ENCODE measurements at places on chromosomes 6 and 20.
A peak's percentile ranks its signal among the peaks of the same experiment; 100 is the strongest.

DNA sequence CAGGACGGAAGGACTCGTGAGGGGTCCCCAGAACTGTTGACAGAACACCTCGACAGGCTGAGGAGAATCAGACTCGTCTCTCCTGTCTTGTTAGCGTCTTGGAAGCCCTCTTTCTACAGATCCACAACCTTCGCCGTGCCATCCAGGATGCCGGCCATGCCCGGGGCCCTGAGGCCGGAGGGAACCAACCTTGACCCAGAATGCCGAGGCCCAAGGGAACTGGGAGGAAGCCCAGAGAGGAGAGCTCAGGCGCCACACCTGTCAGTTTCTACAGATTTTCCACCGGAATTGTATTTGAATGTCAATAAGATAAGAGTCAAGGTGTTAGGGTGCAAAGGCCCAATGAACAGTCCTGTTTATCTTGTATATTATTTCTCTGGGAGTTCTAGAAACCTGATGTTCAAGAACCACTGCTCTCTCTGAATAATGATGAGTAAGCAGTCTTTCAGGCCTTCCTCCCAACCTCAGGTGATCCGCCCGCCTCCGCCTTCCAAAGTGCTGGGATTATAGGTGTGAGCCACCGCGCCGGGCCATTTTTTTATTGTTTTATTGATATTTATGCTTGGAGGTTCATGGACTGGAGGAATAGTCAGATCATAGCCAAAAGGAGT is 799 bp upstream of the ME1 start:
- H3K27me3 ChIP-seq: no peaks in the 10 kb centered on the region
- no peaks in the 10 kb centered on the region for H3K4me1 ChIP-seq
- DNase-seq: no peak
- H3K27ac ChIP-seq: peak overlapping the region; percentile 68
- peak overlapping the region; percentile 79 for H3K4me3 ChIP-seq

DNA sequence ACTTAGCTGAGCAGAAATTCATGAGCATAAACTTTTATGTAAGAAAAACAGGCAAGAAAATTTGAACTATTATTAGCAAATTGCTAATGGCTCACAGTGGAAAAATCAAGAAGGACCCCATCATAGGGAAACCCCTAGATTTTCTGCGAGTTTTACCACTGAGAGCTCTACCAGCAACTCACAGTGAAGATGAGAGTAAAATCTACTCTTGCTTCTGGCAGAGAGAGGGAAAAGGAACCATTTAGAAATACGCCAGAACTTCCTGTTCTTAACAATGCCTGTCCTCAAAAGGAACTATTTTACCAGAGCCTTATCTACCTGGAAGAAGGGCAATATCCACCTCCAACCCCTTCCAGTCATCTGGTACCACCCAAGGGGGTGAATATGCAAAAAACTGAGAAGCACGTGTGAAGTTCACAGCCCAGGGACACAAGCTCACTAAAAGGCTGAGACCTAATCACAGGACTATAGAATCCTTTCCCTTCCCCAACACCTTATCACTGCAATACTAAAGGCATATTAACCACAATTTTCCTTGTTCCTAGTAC is 34.4 kb upstream of the ASF1A start:
- DNase-seq: no peak
- H3K27ac ChIP-seq: no peak overlapping the region

- H3K4me3 ChIP-seq: no peak overlapping the region
- H3K27ac ChIP-seq: no peak overlapping the region
- DNase-seq: peak; percentile 67
- H3K4me1 ChIP-seq: no peaks in the 10 kb centered on the region
- no peaks in the 10 kb centered on the region for H3K36me3 ChIP-seq
Observed at GRCh38 chr6:30942338-30943060, 1.7 kb downstream of the MUCL3 start.

DNA sequence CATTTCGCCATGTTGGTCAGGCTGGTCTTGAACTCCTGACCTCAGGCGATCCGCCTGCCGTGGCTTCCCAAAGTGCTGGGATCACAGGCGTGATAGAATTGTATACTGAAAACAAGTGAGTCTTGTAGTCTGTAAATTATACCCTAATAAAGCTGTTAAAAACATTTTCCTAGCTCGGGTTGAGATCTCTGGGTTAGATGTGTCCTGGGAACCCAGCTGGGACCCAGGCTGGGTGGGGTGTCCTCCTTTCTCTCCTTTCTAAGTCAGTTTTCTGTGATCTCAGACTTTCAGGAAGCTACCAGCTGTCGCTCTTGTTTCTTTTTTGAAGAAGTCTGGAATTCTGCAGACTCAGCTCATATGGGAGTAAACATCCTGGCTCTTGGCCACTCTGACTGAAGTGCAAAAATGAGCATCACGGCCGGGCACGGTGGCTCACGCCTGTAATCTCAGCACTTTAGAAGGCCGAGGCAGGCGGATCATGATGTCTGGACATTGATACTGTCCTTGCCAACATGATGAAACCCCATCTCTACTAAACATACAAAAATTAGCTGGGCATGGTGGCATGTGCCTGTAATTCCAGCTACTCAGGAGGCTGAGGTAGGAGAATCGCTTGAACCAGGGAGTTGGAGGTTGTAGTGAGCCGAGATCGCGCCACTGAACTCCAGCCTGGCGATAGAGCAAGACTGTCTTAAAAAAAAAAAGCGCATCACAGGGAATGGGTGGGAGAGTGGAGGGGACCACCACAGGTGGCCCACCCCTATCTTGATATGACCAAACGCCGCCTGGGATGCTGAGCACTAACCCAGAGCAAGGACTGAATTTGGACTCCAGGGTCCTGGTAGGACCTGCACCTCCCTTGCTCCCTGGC is 9.9 kb upstream of the PCIF1 start:
- no peak overlapping the region for H3K4me3 ChIP-seq
- no peaks in the 10 kb centered on the region for H3K27me3 ChIP-seq
- peaks cover 7% of the 10 kb centered on the region for H3K4me1 ChIP-seq
- H3K27ac ChIP-seq: peak overlapping the region; percentile 64
- no peaks in the 10 kb centered on the region for H3K36me3 ChIP-seq

GRCh38 chr6:148169706-148170105 is 172.9 kb upstream of the SASH1 start:
- no peak overlapping the region for H3K27ac ChIP-seq
- H3K4me3 ChIP-seq: no peak overlapping the region
- no peaks in the 10 kb centered on the region for H3K4me1 ChIP-seq
- no peak for DNase-seq

DNA sequence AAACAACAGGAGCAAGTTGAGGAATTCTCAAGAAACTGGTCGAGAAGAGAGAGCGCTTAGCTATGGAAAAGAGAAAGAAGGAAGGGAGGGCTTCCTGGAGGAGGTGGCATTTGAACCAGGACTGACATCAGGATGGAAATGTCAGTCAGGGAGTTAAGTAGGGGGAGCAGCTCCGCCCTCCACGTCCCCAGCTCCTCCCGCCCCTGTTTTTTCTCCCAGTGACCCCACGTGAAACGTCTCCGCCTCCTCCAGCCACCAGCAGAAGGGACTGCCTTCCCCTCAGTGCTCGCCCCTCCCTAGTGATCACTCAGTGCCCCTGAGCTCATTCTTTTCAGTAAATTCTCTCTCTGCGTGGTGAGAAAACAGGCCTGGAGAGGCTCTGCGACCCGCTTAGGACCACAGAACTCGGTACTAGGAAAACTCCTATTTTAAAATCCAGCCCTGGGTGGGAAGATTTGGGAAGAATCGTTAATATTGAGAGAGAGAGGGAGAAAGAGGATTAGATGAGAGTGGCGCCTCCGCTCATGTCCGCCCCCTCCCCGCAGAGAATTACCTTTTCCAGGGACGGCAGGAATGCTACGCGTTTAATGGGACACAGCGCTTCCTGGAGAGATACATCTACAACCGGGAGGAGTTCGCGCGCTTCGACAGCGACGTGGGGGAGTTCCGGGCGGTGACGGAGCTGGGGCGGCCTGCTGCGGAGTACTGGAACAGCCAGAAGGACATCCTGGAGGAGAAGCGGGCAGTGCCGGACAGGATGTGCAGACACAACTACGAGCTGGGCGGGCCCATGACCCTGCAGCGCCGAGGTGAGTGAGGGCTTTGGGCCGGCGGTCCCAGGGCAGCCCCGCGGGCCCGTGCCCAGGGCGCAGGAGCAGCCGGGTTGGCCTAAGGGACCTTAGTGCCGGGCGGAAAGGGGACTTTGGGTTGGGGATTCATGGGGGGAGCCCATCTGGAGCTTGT is 4.6 kb downstream of the HLA-DPB1 start:
- peak; percentile 82 for DNase-seq
- peaks cover 8% of the 10 kb centered on the region for H3K36me3 ChIP-seq
- peaks cover 3% of the 10 kb centered on the region for H3K4me1 ChIP-seq
- peak overlapping the region; percentile 50 for H3K4me3 ChIP-seq

- H3K4me3 ChIP-seq: no peak overlapping the region
- no peak overlapping the region for H3K27ac ChIP-seq
- no peaks in the 10 kb centered on the region for H3K36me3 ChIP-seq
- DNase-seq: no peak
- H3K27me3 ChIP-seq: no peaks in the 10 kb centered on the region
Observed at GRCh38 chr6:138378463-138378862, 758 bp downstream of the SMIM28 start.

- no peak overlapping the region for H3K27ac ChIP-seq
- H3K4me3 ChIP-seq: no peak overlapping the region
- DNase-seq: no peak
- H3K36me3 ChIP-seq: no peaks in the 10 kb centered on the region
- H3K27me3 ChIP-seq: no peaks in the 10 kb centered on the region
Observed at GRCh38 chr20:4161401-4162251, 146.3 kb upstream of the RNF24 start.

DNA sequence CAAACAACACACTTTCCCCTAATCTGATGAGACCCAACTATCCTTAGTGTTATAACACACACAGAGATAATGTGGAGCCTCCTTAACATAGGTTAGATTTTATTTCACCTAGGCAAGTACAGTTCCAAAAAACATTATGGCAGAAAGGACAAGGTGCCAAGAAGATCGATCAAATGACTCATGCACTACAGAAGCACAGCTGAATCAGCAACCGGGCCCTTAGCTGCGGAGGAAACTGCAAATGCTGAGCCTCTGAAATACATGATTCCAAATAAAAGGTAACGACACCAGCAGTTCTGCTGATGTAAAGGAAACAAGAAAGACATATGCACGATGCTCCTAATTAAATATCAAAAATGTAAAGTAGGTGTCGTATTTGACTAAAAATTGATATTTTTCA is 19.9 kb upstream of the MUC21 start:
- no peak overlapping the region for H3K27ac ChIP-seq
- H3K4me3 ChIP-seq: no peak overlapping the region
- H3K4me1 ChIP-seq: no peaks in the 10 kb centered on the region
- H3K36me3 ChIP-seq: no peaks in the 10 kb centered on the region

- H3K36me3 ChIP-seq: no peaks in the 10 kb centered on the region
- DNase-seq: no peak
- peak overlapping the region; percentile 3 for H3K27ac ChIP-seq
- H3K4me3 ChIP-seq: peak overlapping the region; percentile 36
- peaks cover 6% of the 10 kb centered on the region for H3K4me1 ChIP-seq
- no peaks in the 10 kb centered on the region for H3K27me3 ChIP-seq
Observed at GRCh38 chr6:5215159-5215558, 45.6 kb downstream of the LYRM4 start.

GRCh38 chr20:54630582-54630981 is 155.2 kb downstream of the DOK5 start:
- H3K36me3 ChIP-seq: no peaks in the 10 kb centered on the region
- H3K27ac ChIP-seq: no peak overlapping the region

DNA sequence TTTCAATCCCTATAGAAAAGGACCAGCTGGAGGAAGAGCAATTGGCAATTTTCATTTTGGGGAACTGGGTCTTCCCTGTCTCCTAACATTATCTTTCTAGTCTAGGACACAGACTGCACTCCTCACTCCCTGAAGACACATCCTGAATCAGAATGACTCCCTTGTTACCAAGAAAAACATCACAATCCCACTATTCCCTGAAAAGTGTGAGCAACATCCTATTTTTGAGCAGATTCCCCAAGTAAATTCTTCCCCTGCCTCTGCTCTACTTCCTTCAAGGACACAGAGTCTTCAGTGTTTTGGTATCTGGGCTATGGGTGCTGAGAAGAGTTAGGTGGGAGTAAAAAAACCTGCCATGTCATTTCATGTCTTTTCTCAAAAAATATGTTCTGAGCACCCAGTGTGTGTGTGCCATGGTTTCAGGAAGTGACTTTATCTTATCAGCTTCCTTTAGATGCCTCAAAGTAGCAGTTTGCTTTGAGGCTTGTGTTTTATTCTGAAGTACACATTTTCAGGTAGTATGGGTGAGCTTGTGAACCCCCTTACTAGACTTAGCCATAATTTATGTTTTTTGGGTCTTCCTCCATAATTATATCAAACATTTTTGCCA is 12.4 kb downstream of the LAMA4 start:
- H3K27ac ChIP-seq: no peak overlapping the region
- no peaks in the 10 kb centered on the region for H3K27me3 ChIP-seq
- DNase-seq: no peak
- no peaks in the 10 kb centered on the region for H3K4me1 ChIP-seq
- H3K36me3 ChIP-seq: no peaks in the 10 kb centered on the region

DNA sequence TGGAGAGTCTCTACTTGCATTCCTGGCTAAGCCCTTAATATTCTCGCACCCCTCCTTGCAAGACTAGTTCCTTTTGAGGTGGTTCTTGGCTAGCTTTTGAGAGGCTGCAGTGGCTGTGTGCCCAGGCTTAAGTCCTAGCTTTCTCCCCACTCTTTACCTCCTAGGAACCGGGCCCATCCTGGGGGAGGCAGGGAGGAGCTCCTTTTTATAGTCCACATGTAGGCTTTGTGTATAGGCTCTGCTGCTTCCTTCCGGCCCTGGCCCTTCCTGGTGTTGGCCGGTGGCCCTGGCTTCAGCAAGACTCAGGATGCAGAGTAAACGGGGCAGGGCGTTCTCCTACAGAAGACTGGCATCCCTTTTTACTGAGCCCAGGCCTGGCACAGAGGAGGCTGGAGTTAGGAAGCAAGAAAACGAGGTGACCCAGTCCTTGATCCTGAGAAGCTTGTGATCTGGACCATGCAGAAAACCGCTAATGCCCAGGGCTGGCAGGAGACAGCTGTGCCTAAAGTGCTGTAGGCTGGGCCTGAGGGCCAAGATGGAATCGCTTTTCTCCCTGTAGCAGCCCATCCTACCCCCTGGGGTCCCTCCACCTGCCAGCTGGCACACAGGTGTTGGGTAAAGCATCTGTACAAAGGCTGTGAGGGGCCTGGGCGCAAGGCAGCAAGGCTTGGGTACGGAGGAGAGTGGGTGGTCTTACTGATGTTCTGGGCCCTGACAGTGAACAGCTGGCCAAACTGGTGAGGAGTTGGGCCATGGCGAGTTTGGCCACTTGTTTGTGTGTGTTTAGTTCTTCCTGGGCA is 8.7 kb downstream of the PLCG1 start:
- no peaks in the 10 kb centered on the region for H3K36me3 ChIP-seq
- H3K4me1 ChIP-seq: peaks cover 48% of the 10 kb centered on the region
- H3K27me3 ChIP-seq: no peaks in the 10 kb centered on the region
- DNase-seq: no peak
- H3K4me3 ChIP-seq: no peak overlapping the region

DNA sequence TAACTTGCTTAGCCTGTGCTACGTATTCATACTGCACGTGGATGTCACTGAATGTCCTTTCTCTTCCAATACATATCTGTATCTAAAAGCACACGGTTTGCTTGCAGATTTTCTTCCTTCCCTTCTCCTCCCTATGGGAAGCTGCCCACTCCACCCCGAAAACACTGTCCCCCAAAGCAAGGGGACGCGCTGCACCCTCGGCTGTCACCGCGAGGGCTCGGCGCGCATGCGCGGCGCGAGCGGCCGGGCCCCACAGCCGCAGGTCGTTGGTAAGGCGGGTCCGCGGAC is 659 bp downstream of the TMX4 start:
- H3K4me3 ChIP-seq: peak overlapping the region; percentile 74
- H3K27ac ChIP-seq: peak overlapping the region; percentile 97
- H3K36me3 ChIP-seq: no peaks in the 10 kb centered on the region
